ENCODE measurements at places on chromosomes 3 and 15. TPM values are rescaled to one million over a fixed set of nuclear protein-coding genes. Genes with fewer than 3 reads are reported as not detected.

Gene ITIH1
- not detected for total RNA-seq

Gene TOPAZ1
- total RNA-seq: not detected

Gene CNTN4
- not detected for total RNA-seq

Gene CIP2A
- 20.6 TPM for total RNA-seq

Gene C3orf85
- not detected for total RNA-seq

Gene CLEC3B
- total RNA-seq: not detected

Gene CCDC54
- total RNA-seq: not detected

Gene GRK7
- not detected for total RNA-seq

Gene EFHB
- under 0.01 TPM for total RNA-seq

Gene KLHL6
- total RNA-seq: 2.1 TPM

Gene DAZL
- total RNA-seq: not detected

Gene ARRDC4
- total RNA-seq: 38.5 TPM

Gene RHCG
- total RNA-seq: 0.69 TPM

Gene P2RY1
- 5.1 TPM for total RNA-seq

Data from melanocyte of skin (primary cell).